SW 1271 (cell line): ENCODE measurements at places on chromosomes 5 and 9.

GRCh38 chr9:27472195-27472594, 51.9 kb upstream of the IFNK start:
- no peak for DNase-seq

- no peak for DNase-seq
These were observed 11.4 kb upstream of the MACIR start for GRCh38 chr5:103247118-103247517.

- no peak for DNase-seq
These were observed 473.9 kb upstream of the COX7C start for GRCh38 chr5:86143837-86144236.

DNA sequence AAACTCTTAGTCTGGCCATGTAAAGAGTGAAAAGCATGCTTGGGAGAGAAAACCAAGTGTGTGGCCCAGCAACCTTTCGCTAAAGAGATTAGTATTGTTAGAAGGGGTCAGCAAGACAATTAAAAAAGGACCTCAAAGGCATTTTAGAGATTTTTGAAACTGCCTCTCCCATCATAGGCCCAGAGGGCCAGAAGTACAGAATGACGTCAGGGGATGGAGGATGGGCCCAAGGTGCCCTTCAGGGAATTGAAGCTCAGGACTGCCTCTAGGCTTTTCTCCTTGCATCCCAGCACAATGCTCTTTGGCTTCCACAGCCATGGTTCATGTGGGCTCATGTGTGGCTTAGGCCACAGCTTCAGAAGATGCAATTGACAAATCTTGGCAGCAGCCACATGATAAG, 287.0 kb upstream of the COX7C start:
- no peak for DNase-seq

GRCh38 chr9:135269912-135270830, 182.7 kb downstream of the OLFM1 start:
- DNase-seq, result no peak

- DNase-seq, result no peak
These were observed 467 bp downstream of the C9orf78 start for GRCh38 chr9:129834489-129835127.

DNA sequence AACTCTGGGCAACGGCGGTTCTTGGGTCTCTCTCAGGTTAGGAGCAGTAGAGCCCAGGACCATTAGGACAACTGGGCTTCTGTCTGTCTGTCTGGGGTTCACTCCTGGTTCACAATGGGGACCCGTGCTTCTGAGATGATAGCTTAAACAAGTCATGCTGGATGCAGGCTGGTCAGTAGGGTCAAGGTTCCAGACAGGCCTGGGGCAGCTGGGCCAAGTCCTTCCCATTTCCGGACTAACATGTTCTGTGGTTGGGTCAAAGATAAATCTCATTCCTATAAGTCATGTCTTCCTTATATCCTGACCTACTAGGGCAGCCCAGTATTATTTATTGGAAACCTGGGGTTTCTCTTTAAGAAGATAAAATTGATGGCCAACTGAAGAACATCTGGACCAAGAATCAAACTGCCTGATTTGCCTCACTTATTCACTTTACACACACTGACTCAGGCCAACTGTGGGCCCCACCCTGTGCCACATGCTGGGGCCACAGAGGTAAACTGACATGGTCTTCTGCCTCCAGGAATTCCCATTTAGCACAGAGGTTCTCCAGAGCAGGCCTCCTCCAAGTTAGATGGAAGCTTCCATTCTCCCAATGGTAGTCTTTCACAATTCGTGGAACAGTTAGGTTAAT, 8.3 kb downstream of the HDHD3 start:
- no peak for DNase-seq

- no peak for DNase-seq
These were observed 329.4 kb downstream of the ARHGEF28 start for GRCh38 chr5:73955271-73955846.

DNA sequence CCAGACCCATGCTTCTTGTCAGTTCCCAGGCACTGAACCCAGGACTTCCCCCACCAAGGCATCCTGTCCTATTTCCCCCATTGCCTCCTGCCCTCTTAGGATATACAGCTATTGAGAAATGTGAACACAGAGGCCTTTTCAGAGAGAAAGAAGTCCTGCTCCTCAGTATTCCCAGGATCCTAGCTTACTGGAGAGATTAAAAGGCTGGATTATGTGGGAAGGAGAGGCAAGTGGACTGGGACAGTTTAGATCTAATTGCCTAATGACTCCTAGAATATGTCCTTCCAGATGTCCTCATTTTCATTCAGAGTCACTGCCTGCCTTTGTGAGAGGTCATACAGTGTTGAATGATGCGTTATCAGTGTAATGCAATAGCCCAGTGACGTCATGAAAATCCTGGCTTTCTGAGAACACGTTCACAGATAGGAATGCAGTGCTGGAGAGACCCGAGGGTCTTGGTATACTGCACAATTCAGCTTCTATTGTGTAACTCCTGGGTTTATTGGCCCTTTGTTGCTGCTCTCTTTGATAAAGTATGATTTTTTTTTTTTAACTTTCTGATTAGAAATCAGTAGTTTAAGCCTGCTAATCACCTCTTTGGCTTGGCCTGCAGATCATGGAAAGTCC, 26.2 kb downstream of the WWC1 start:
- peak; percentile 93 for DNase-seq

DNA sequence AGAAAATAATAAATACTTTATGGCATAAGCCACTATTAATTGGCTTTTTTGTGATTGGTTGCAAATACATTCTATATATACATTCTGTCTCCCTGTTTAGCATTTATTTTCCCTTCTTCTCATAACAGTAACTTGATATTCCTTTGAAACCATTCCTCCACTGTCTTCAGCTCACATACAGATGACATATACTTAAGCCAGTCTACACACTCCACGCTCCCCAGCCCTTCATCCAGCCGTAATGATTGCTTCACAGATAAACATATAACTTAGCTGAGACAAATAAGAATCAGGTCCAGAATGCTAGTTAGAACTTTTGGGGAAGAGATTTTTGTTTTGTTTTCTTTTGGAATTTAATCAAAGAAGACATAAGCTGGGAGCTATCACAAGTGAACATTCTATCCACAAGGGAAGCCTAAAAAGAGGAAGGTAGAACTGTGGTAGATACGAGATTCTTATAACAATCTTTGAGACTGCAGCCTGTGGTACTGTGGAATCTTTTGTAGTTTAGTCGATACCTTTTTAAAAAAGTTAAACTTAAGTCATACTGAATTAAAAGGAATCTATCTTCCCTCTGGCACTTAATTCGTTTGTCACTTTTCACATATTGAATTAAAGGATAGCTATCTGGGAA, 365.1 kb upstream of the PRR16 start:
- no peak for DNase-seq

- DNase-seq, result no peak
These were observed 110.9 kb downstream of the ESM1 start for GRCh38 chr5:54874337-54875021.

- DNase-seq, result no peak
These were observed 58.7 kb upstream of the GPR151 start for GRCh38 chr5:146574713-146575112.

DNA sequence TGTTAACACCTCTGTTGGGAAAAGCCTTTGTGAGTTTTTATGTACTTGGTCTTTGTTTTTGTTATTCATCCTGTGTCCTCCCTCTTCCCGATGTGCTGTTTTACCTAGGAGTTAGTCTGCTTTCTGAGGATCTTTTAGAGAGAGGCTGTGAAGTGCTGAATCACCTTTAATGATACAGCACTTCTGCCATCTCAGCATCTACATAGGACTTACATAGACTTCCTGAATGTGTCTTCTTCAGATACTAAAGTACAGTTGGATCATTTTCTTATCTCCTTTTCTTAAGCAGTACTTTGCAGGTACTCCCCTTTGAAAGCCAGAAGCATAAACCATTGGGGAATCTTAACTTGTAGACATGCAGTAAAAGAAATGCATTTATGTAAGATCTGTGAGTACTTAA, 31.5 kb downstream of the OTULIN start:
- no peak for DNase-seq

DNA sequence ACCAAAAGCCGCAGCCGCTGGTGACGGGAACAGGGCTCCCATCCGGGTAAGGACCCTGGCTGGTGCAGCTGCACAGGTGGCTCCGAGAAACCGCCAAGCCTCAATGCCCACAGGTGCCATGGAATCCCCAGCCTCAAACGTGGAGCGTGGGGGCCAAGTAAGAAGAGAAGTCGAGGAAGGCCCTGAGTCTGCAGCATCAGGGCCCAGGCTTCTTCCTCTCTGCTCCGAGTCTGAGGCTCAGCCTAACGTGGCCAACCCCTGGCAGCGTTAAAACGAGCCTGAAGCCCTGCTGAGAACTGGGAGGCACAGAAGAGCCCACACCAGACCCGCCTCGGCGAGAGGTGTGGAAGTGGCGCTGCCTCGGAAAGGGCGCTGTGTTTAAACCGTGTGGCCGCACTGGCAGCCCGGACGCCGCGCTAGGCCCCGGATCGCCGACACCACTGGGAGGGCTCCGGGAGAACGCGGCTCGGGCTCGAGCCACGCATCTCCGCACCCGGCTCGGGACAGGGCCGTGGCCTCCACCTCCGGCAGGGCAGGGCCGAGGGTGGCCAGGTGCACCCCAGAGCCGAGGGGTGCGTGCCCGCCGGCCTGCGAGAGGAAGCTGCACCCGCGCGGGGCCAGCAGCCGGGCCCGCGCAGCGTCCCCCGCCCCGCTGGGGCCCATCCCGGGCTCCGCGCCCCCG, 730 bp downstream of the ZMYND19 start:
- no peak for DNase-seq

- no peak for DNase-seq
These were observed 37.7 kb downstream of the RGS3 start for GRCh38 chr9:113501129-113501686.

GRCh38 chr5:4924577-4924976, 215.6 kb upstream of the ADAMTS16 start:
- DNase-seq, result no peak

DNA sequence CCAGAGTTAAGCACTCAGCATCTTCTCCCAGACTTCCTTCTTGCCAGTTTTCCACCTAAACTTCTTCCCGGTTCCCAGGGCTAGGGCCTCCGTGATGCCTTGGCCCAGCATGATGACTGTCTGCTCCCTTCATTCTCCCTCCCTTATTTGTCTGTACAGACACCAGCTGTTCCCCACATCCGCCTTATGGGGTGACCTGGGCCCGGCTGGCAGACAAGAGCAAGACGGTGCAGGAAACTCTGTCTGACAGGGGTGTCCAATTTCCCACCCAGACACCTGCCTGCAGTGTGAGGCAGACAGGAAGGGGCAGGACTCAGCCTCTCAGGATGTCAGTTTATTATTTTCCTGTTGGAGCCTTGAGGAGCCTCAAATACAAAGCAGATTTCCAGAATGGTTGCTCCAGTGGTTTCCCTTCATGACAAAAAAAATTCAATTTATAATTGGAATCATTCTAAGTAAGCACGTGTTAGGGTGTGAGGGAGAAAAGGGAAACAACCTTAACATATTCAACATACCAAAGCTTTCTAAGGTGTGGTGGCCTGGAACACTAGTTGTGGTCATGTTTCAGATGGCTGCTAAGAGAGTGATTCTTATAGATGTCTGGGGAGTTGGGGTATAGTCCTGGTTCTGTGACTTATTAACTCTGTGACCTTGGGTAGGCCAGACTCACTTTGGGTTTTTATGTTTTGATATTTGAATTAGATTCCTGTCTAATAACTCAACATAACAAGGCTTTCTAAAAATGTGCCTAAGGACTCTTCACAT, 234.5 kb downstream of the PAPPA start:
- no peak for DNase-seq

DNA sequence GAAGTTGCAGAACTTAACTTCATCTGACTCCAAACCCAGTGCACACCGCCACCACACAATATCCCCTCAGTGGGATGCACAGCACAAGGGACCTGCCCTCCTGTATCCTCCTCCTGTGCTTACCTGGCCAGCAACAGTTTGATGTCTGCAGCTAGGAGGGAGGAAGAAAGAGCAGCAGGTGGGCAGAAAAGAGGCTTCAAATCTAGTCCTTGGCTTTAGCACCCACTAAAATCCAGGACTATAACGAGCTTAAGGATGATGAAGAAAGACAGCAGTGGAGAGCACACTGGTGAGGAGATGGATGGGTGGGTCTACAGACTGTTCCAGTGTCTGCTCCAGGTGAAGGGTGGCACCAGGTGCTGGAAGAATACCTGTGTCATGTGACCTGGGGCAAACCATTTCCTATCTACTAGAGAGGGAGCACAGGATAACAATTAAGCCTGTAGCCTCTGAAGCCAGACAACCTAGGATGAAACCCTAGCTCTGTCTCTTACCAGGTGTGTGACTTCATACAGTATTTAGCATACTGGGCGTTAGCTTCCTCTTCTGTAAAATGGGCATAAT, 100.0 kb downstream of the SH3TC2 start:
- no peak for DNase-seq

GRCh38 chr5:107294211-107294550, 376.6 kb downstream of the EFNA5 start:
- no peak for DNase-seq

DNA sequence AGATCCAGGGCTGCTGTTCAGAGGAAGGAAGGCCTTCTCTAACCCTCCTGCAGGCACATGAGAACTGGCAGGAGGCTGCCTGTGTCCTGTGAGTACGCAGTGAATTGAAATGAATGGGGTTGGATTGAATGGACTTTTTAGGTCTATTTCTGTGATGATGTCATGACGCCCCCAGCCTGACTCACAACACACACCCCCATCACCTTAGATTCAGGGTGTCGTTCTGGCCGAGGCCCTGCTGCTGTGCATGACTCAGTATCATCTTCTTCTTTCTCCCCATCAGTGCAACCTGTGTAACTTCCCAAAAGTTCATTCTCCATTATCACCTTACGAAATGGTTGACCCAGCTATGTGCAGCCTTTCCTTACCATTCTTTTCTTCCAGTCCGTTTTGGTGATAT, 5.4 kb downstream of the PCAT7 start:
- no peak for DNase-seq

GRCh38 chr5:133113331-133114061, 61.7 kb downstream of the HSPA4 start:
- no peak for DNase-seq

DNA sequence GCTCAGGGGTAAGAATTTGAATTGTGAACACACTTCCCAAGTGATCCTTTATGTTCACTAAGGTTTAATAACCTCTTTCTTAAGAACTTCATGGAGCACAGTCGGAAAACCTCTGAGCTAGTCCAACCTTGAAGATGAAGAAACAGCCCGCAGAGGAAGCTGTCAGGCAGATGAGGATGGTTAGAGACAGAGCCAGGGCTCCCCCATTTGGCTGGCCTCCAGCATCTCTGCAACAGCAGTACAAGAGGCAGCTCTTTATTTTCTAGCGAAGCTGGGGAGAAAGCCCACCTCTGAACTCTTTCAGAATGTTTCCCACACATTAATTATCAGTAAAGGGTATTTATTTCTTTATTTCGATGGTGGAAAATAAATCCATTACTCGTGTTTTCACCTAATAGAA, 350.8 kb downstream of the DMRT2 start:
- DNase-seq, result no peak

DNA sequence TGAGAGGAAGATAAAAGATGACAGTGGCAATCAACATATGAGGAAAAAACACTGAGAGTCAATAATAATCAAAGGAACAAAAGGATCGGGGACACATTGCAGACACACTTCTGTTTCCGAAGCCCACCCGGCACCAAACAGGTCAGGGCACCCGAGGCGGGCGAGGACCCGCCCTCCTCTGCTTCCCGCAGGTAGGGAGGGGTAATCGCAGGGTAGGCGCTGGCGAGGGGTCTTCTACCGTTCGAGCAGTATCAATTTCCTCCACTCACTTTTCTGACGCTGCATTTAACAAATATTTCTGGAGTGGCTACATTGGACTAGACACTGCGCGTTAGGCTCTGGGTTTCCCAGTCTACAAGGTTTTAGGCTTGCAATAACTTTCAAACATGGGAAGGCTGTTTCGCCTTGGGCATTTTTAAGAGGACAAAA, 1.3 kb downstream of the TXN start:
- no peak for DNase-seq
